ENCODE measurements at places on chromosomes 7 and 10.

- DNase-seq, result no peak
Observed at GRCh38 chr10:13049774-13050420, 48.4 kb upstream of the CCDC3 start.

DNA sequence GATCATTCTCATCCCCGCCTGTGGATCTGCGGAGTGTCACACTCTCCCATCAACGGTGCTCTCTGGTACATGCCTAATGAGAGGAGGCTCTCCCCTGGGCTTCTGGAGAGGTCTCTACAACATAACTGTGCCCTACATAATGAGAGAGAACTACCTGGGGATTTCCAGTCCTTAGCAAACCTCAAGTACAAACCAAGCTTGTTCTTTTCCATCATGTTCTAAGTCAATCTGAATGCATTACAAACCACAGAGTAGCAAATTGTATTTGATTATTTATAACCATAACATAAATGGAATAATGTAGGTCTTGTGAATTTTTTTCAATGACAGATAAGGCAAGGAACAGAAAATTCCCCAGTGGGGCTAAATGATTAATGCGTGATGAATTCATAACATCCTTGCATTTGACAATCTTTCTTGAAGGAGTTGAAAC lies 412.4 kb upstream of the NRP1 start:
- DNase-seq, result no peak

- no peak for DNase-seq
Observed at GRCh38 chr7:108328174-108328651, 128.0 kb downstream of the NRCAM start.

DNA sequence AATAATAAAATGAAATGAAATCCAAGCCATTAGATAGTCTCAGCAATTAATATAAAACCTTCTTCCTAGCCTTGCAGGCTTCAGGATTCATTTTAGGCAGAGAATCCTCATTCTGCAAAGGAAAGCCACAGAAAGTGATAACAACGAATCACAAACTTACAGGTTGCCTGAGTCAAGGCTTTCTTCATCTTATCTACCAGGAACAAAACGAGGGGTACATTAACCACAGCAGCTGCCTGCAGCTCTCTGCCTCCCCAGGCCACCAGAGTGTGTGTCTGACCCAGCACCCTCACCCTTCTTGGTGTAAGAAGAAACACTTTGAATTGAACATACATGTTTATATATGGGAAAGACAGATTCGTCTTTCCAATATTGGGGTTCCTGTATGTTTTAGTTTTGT lies 12.5 kb upstream of the TNS3 start:
- DNase-seq, result no peak

GRCh38 chr7:6210621-6211372 lies 61.6 kb downstream of the CYTH3 start:
- DNase-seq, result no peak

- no peak for DNase-seq
Observed at GRCh38 chr7:46522354-46522906, 601.4 kb upstream of the IGFBP3 start.
